ENCODE measurements at places on chromosomes 4 and X.
A peak's percentile ranks its signal among the peaks of the same experiment; 100 is the strongest.

- no peak for DNase-seq
These were observed 421.4 kb upstream of the CPXCR1 start for GRCh38 chrX:88325634-88326033.

DNA sequence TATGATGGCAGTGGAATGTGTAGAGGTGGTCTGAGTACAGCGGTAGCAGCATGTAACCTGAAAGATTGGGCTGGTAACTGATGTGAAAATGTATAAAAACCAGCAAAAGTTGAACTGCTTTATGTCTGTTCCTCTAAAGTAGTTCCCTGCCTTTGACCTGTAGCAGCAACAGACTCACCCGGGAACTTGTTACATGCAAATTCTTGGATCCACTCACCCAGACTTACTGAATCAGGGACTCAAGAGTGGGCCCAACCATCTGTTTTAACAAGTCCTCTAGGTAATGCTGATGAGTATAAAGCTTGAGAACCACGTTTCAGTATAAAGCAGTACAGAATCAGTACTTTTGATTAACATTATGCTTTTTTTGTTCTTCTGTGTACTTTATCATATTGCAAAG is 84.7 kb downstream of the RAP1GDS1 start:
- DNase-seq: no peak

- DNase-seq: no peak
These were observed 16.7 kb downstream of the GAB3 start for GRCh38 chrX:154734061-154734781.

DNA sequence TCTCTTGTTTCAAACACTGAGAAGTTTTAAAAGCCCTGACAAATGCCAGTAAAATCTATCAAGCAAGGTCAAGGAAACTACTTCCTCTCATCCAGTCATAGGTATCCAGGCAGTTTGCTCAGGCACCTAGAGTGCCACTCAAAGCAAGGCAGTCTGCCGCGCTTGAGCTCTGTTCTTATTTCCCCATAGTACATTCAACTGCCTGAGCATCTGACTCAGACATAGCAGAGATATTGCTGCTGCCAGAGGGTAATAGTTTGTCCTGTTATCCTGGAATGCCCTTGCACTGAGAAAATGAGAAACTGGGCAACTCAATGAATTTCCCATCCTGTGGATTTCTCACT is 16.1 kb upstream of the ATP8A1 start:
- DNase-seq: no peak

GRCh38 chr4:6018331-6018730 is at the start of gene C4orf50:
Gene C4orf50, minus strand, starts transcription at chr4:6018431.
- no peak for DNase-seq

DNA sequence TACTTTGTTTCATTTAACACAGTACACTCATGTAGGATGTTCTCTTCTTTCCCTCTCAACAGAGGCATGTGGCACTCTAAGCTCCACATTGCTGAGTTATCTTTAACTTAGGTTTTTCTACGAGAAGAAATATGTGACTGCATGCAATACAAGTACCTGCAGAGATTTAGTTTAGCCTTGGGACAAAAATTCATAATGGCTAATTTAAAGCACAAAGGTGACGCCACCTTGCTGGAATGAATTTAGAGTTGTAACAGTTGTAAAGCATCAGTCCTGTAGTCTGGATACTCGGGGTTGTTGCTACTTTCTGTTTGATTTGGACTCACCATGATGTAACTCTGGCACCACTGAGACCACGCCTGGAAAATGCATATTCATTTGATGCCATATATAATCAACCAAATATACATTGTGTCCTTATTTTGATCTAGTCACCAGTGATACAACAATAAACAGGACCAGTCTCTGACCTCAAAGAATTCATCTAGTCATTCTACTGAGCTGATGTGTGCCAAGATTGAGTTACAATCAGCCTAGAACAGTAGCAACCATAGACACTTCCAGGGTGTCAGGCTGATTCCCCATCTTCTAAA is 451.0 kb upstream of the ZFP42 start:
- DNase-seq: no peak

DNA sequence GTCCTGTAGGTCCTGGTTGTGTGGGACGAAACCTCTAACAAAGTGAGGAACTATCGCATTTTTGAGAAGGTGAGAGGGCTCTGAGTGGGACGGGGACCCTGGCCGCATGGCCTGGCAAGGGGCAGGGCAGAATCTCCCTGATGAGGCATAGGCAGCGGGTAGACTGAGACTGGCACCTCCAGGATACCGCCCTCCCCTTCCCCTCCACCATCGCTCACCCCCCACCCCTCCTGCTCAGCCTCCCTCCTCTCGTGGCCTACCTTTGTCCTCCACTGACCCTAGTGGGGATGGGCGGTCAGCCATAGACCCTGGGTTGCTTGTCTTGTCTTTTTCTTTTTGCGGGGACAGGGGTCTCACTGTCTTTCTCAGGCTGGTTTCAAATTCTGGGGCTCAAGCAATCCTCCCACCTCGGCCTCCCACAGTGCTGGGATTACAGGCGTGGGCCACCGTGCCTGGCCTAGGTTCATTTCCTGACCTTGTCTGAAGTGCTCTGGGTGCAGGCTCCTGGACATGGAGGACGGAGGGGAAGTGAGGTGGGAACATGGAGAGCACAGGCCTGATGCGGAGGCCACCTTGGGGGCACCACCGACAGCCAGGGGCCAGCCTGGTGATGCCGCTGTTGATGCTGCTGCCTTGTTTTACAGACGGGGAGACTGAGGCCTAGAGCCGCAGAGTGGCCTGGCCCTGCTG is 10.5 kb upstream of the ADD1 start:
- no peak for DNase-seq

DNA sequence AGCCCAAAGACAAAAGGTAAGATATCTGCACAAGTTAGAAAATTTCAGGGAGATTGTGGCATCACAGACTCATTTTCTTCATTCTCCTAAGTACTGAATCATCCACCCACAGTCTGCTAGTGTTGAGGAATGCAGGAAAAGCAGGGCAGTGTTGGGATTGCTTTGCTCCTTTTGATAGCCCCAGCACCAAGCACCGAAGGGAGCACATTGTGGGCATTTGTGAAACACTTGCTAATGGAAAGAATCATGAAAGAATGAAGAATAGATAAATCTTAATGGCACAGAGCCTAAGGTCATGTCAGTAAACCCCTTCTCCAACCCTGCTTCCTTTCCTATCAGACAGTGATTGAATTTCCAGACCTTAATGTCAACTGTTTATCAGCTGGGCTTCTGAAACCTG is 103.1 kb upstream of the GPRIN3 start:
- no peak for DNase-seq

DNA sequence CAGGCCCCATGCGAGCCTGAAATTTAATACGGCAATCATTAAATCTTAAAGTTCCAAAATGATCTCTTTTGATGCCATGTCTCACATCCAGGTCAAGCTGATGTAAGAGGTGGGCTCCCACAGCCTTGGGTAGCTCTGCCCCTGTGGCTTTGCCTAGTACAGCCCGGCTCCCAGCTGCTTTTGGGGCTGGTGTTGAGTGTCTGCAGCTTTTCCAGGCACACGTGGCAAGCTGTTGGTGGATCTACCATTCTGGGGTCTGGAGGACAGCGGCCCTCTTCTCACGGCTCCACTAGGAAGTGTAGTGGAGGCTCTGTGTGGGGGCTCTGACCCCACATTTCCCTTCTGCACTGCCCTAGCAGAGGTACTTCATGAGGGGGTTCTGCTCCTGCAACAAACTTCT is 588.9 kb downstream of the CENPC start:
- DNase-seq: no peak

- peak; percentile 63 for DNase-seq
These were observed 115.6 kb downstream of the DHRSX start for GRCh38 chrX:2385224-2385623.

DNA sequence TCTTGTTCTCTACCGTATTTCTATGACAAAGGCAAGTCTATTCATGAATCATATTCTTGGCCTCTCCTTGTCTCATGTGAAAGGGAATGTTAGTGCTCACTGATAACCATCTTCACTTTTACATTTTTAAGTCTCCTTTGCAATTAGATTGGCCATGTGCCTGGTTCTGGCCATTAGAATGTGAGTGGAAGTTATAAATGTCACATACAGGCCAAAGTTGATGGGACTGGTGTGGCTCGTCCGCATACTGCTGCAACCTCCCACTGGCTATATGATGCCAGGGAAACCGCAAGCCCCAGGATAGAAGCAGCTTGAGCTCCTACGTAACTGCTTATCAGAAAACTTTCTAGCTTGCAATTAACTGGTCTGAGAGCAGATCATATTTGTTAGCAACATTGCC is 86.1 kb downstream of the MAGEC1 start:
- peak; percentile 29 for DNase-seq

DNA sequence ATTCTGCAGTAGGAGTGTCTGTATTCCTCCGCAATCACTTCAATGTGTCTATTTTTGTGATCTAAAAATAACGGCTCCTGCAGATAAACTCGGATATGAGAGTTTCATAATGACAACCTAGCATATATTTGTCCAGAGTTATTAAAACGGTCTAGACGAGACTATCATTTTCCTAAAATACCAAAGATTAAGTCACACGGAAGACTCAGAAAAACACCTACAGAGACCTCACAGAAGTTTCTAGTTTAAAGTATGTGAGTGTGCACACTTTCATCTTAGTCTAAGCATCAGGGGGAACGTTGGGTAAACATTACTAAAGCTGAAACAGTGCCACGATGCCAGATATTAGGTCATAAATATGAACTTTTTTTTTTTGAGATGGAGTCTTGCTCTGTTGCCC is 156.9 kb downstream of the AFAP1 start:
- no peak for DNase-seq

- DNase-seq: peak; percentile 23
These were observed 730 bp downstream of the MANBA start for GRCh38 chr4:102759831-102760644.

DNA sequence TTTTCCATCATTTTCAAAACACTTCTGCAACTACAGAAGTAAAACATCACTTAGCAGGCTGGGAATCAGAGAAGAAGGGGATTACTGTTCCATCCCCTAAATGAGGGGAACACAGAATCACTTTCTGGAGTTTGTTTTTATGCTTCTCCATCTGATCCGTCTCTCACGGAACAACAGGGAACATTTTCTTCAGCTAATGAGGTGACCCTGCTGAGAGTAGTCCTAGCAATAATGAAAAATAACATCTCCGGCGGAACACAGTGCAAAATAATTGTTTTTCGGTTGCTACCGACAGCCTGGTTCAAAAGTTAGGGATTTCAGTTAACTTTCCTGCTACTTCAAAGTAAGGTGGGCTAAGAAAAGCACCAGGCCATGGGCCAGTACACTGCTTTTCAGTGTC is 322.9 kb downstream of the UNC5C start:
- DNase-seq: no peak

DNA sequence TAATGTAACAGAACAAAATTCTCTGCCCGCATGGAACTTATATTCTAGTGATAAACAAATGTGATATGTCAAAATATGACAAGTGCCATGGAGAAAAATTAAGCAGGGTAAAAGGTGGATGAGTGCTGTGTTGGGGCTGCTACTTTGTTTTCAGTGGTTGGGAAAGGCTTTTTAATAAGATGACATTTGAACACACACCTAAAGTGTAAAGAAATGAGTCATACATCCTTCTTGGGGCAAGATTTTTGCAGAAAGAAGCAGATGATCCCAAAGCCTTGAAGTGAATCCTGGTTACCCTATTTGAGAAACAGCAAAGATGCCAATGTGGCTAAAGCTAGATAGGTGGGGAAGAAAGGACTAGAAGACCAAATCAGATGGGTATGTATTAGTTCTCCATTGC is 564.1 kb downstream of the INPP4B start:
- DNase-seq: no peak

DNA sequence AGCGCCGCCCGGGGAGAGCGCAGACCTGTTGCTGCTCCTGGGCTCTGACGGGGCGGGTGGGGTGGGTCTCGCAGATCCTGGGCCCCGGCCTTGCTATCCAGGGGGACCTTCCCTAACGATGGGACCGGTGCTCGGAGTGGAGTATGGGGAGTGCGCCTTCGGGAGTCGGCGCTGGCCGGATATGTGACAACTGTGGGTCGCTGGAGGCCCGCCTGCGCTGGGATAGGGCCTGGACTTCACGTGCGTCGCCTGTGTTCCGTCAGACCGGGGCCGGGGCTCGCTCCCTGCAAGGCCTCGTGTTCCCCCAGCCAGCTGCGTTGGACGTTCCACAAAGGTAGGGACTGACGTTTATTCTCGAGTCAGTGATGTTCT is 1.3 kb downstream of the TBL1X start:
- no peak for DNase-seq

GRCh38 chrX:153673428-153674218 is at the start of gene PNCK:
Gene PNCK, minus strand, starts transcription at chrX:153673813. Its CDS starts 737 bp downstream, at chrX:153673076.
- DNase-seq: no peak

- DNase-seq: no peak
These were observed 37.8 kb upstream of the FRMD7 start for GRCh38 chrX:132165651-132166050.

- DNase-seq: no peak
These were observed 12.5 kb downstream of the SPARCL1 start for GRCh38 chr4:87516683-87517082.

DNA sequence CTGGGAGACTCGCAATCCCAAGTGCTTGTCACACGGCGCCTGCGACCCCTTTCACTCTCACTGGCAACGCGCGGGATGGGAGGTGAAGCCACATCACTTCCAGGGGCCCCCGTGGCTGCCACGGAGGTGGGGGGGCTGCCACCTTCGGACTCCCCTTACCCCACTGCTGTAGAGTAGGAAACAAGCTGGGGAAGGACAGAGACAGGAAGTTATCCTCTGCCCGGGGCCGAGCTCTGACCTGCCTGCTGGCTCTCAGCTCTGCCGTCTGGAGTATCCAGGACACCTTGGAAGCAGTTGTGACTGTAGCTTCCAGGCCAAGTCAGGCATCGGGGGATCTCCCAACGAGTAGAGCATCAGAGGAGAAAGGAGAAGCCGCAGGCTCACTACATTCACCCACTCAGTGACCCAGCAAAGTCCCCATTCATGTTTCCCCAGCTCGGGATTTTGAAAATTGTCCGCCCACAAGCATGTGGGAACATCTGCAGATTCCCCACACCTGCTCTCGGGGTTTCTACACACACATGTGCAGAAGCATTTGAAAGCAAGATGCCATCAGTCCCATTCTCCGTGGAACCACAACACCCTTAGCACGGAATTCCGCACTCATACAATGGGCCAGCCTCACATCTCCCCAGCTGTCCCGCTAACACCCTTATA is 10.8 kb downstream of the PDZD4 start:
- DNase-seq: no peak

DNA sequence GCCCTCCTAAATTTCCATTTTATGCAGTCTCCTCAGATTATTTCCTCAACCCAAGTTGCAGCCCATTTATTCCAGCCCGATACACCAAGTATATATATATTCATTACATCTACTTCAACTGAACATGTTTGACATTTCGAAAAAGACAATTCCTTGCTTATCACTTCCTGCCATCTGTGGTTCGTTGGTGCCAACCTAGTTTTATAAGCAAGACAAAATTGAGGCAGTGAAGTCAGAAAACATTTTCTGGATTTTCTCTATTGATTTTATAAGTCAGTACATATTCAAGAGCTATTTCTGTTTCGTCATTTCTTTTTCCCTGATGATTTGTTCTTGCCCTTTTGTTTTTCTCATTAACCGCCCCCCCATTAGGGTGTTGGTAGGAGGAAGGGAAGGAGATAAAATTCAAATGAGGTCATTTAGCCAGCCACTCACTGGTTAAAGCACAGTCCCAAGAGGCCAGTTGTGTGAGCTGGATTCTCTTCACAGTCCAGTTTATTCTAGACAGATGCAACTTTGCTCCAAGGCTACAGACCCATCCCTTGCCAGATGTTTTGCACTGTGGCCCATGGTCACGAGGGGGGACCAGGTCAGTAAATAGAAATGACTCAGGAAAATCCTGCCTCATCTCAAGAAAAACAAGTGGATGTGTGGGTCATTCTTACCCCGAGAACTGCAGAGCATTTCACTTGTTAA is 20.3 kb upstream of the VEGFD start:
- DNase-seq: no peak

GRCh38 chr4:182778222-182778982 is 138.8 kb downstream of the DCTD start:
- no peak for DNase-seq
